ENCODE measurements at places on chromosomes 3 and 15.

- DNase-seq, result no peak
Observed at GRCh38 chr15:67165254-67166253, 88.9 kb downstream of the AAGAB start.

- no peak for DNase-seq
Observed at GRCh38 chr3:156433138-156433537, 121.8 kb downstream of the SSR3 start.

GRCh38 chr3:4406746-4407568 lies 60.1 kb downstream of the SUMF1 start:
- DNase-seq, result no peak

DNA sequence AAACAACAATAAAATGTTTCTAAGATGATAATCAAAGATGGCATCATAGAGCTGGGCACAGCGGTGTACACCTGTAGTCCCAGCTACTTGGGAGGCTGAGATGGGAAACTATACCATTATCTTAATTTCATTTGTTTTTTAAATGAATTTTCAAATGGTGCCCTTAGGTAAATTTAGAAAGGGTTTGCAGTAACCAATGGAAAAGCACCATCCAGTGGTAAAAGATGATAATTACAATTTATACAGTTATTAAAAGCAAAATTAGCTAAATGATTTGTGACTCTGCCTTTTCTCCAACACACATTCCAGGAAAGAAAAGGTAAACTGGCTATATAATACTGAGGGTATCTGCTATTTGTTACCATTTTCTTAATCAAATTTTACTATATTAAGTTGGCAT lies 14.4 kb upstream of the ANKRD28 start:
- DNase-seq, result no peak

DNA sequence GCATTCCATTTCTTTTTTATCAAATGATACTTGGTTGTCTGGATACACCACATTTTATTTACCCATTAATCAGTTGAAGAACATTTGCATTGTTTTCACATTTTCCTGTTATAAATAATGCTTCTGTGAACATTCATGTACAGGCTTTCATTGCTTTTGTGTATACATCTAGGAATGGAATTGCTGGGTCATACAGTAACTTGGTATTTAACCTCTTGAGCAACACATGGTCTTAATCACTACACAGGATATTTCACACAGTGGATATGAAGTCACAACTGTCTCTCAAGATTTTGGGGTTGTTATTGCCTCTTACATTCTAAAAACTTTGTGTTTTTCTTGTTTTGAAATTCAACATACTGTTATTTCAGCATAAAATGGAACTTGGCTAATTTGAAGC lies 48.2 kb downstream of the C3orf85 start:
- no peak for DNase-seq

GRCh38 chr3:186340204-186340603 lies 21.8 kb downstream of the DGKG start:
- DNase-seq, result no peak
